ENCODE measurements at places on chromosomes 16 and 17. TPM values are rescaled to one million over a fixed set of nuclear protein-coding genes. Genes with fewer than 3 reads are reported as not detected.

Gene CA5A
- total RNA-seq, result not detected

Gene ARL5C
- total RNA-seq, result not detected

Gene NACA2
- not detected for total RNA-seq

DNA sequence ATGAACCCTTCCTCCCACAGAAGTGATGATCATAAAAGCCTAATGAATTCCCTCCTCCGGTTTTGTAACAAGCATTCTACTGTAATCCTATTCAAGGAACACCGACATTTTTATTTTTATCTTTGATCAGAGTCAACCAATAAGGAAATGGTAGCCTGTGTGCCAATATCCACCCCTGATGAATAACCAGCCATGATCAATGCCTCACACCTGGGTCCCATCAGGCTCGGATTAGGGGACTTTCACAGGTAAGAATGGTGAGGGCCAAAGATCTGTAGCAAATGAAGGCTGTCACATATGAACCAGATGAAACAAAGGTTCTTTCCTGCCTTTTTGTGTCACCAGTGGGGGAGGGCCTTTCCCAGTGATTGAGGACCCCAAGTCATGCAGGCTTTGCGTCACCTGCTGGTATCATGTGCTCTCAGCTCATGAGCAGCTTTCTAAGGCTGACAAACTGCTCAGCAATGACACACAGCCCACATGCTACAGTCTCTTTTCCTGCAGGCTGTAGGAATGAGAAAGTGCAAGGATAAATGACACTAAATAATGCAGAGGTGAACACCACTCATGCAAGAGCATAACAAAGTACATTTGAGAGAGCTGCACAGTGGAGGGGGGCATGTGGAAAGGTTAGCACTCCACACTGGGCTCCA lies 34.9 kb downstream of the TOM1L2 start:
- no peak overlapping the region for H3K4me3 ChIP-seq
- DNase-seq, result peak; percentile 64
- H3K27ac ChIP-seq, result peak overlapping the region; percentile 13
- peaks cover 61% of the 10 kb centered on the region for H3K4me1 ChIP-seq
- no peaks in the 10 kb centered on the region for H3K27me3 ChIP-seq
- H3K36me3 ChIP-seq, result no peaks in the 10 kb centered on the region

- no peak for DNase-seq
- H3K4me3 ChIP-seq, result peak overlapping the region; percentile 44
Observed at GRCh38 chr16:31487720-31488467, 5.0 kb downstream of the SLC5A2 start.

Gene IRX5
- 0.57 TPM for total RNA-seq

Gene CDC6
- total RNA-seq, result 14.4 TPM

GRCh38 chr17:32388613-32389459 lies 38.9 kb downstream of the ZNF207 start:
- H3K27ac ChIP-seq, result no peak overlapping the region
- no peak overlapping the region for H3K4me3 ChIP-seq
- no peak for DNase-seq
- H3K4me1 ChIP-seq, result no peaks in the 10 kb centered on the region

GRCh38 chr17:14474591-14474990 lies 173.7 kb downstream of the HS3ST3B1 start:
- no peaks in the 10 kb centered on the region for H3K36me3 ChIP-seq
- H3K4me3 ChIP-seq, result no peak overlapping the region
- no peak overlapping the region for H3K27ac ChIP-seq
- DNase-seq, result no peak
- H3K4me1 ChIP-seq, result peaks cover 6% of the 10 kb centered on the region

Gene GPR142
- not detected for total RNA-seq

Gene HEXD
- 11.1 TPM for total RNA-seq

DNA sequence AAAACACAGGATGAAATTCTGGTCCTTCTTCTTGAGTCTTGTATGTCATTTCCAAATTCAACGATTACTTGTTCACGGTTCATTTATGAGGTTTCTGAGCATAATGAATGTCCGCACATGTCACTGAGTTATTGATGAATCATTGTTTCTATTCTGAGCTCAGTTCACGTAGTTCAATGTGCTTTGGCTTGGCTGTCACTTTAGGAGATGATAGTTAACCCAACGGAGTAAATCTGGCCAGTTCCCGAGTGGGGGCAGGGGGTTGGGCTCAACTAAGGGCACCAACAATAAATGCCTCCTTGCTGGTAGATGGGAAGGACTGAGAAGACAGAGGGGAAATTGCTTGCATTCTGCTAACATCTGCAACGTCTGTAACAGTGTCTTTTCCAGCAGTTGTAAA lies 239.4 kb upstream of the HSBP1 start:
- H3K4me1 ChIP-seq, result peaks cover 5% of the 10 kb centered on the region
- H3K27ac ChIP-seq, result no peak overlapping the region
- DNase-seq, result peak; percentile 16
- H3K36me3 ChIP-seq, result no peaks in the 10 kb centered on the region
- H3K27me3 ChIP-seq, result no peaks in the 10 kb centered on the region
- H3K4me3 ChIP-seq, result no peak overlapping the region

DNA sequence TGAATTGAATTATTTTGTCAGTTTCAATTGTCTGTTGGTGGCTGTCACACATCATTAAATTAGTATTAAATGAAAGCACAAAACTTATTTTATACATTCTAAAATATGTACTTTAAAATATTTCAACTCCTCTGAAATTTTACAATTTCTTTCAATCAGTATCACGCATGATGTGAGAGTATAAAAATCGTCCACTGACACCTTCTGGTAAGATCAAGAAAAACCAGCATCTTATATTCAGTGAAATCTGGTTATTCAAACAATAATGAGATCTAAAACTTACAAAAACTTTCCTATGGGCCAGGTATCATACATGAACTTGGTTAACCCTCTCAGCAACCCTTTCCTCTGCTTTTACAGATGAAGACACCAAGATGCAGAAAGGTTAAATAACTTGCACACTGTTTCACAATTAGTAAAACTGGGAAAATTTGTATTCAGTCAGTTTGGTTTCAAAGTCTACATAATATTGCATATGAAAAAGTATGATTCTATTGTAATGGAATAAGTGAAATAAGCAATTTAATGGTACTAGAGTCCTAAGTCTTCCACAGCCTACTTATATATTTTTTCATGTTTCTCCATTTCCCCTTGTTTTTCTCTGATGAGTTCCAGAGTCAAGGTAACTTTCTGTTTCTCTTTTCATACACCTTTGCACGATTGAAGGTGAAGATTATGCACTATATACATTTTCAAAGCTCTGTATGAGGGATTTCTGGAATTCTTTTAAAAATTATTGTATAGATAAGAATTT lies 58.7 kb downstream of the EFCAB5 start:
- DNase-seq, result no peak
- H3K4me3 ChIP-seq, result no peak overlapping the region
- no peaks in the 10 kb centered on the region for H3K27me3 ChIP-seq
- H3K27ac ChIP-seq, result no peak overlapping the region
- H3K36me3 ChIP-seq, result no peaks in the 10 kb centered on the region

Gene MPV17L
- total RNA-seq, result 0.65 TPM

Gene EVI2B
- total RNA-seq, result not detected

DNA sequence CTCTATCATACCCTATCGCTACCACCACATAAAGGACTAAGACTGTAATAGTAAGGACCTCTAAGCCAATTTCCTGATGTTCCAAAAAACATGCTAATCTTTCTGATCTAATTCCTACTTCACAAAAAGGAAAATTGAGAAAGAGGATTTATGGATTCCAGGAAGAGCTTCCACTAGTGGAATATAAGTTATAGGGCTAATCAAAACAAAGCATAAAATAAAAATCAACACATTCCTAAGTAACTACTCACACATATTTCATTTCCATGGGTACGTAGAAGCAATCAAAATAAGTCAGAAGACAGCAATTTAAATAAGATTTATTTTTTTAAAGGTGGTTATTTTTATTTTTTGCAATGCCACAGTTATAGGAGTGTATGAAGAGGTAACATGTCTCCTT lies 12.4 kb downstream of the CCDC43 start:
- peak overlapping the region; percentile 6 for H3K27ac ChIP-seq
- no peaks in the 10 kb centered on the region for H3K27me3 ChIP-seq
- H3K4me1 ChIP-seq, result no peaks in the 10 kb centered on the region
- H3K4me3 ChIP-seq, result no peak overlapping the region
- DNase-seq, result no peak

DNA sequence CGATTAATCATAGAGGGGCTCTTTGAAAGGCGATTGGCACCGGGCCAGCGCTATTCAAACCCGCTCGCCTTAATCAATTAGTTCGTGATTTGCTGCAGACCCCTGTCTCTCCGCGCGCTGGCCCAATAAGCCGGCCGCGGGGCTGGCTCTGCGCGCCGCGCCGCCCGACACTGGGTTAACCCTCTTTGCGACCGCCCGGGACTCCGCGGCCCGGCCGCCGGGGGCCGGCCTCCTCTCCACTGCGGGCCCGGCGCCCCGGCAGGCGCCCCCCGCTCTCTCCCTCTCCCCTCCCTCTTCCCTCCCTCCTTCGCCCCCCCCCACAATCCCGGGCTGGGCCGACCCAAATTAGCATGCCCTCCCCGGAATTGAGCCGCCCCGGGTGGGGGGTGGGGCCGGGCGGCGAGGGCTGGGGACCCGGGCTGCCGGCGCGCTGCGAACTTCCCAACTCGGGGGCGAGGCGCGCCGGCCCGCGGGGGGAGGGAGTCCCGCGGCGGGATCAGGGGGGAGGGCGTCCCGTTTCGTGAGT lies 428 bp upstream of the SALL1 start:
- peak; percentile 85 for DNase-seq
- H3K4me1 ChIP-seq, result peaks cover 24% of the 10 kb centered on the region
- peaks cover 7% of the 10 kb centered on the region for H3K27me3 ChIP-seq

Gene SLC22A31
- total RNA-seq, result 0.58 TPM

Gene RAB11FIP4
- 4.4 TPM for total RNA-seq

- peak overlapping the region; percentile 62 for H3K27ac ChIP-seq
- H3K4me1 ChIP-seq, result peaks cover 39% of the 10 kb centered on the region
- H3K36me3 ChIP-seq, result no peaks in the 10 kb centered on the region
- no peaks in the 10 kb centered on the region for H3K27me3 ChIP-seq
Observed at GRCh38 chr17:79946352-79947231, 89.1 kb downstream of the TBC1D16 start.

GRCh38 chr17:28279411-28279810 lies 39.6 kb upstream of the TMEM97 start:
- H3K4me3 ChIP-seq, result no peak overlapping the region
- no peaks in the 10 kb centered on the region for H3K36me3 ChIP-seq
- peak; percentile 76 for DNase-seq
- no peak overlapping the region for H3K27ac ChIP-seq
- peaks cover 18% of the 10 kb centered on the region for H3K4me1 ChIP-seq

GRCh38 chr17:40327244-40327729 lies 18.3 kb downstream of the RARA start:
- no peak for DNase-seq
- H3K27ac ChIP-seq, result no peak overlapping the region
- peaks cover 41% of the 10 kb centered on the region for H3K4me1 ChIP-seq
- H3K4me3 ChIP-seq, result no peak overlapping the region
- no peaks in the 10 kb centered on the region for H3K27me3 ChIP-seq
